ENCODE measurements at places on chromosomes 7 and 10.

DNA sequence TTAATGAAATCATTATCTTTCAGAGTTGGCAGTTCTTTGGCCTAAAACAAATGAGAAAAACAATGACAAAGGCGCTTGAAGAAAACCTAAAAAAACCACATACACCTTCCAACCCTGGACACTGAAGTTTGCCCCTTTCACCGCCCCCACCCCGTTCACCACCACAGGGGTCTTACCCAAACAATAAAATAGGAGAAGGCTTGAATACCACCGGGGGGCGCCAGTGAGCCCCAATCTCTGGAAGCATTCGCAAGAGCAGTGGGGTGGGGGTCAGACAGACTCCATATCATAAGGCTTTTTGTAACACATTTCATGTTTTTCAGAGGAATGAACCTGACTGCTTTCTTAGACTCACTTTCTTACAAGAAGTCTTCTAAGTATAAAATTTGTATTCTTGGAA, 163.6 kb downstream of the PIP4K2A start:
- DNase-seq, result peak; percentile 76

DNA sequence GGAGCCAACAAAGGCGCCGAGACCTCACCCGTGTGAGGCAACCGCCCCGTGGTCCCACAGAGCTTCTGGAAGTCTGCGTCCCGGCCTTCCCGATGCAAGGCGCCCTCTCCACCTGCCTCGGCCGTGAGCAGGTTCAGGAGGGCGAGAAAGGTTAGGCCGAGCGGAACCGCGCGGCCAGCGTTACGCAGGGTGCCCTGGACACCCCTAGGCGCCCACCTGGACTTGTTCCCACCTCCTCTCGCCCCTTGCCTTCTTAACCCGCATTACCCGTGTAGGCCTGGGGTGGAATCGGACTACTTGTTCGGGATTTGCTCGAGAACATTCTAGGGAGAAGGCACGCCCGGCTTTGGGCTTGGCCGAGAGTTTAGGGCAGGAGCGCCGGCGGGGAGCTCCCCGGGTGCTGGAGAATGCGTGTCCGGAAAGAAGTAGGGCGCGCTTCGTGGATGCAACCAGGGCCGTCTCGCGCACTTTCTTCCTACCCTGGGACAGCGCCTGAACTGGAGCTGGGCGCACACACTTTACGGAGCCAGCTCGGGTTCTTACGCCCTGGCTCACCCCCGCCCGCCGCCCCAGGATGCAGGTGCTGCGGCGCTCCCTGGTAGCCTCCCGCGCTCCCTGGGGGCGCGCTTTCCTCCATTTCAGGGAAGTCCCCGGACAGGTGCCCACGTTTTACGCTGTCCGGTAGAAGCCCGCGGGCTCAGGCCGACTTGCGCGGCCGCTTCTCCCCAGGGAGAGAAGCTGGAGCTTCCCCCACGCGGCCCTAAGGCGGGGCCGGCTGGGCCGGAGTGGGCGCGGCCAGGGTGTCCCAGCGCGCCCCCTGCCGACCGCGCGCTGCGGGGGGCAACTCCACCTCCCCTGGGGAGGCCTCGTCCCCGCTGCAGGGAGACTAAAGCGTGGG, 74.5 kb downstream of the INSIG1 start:
- no peak for DNase-seq

DNA sequence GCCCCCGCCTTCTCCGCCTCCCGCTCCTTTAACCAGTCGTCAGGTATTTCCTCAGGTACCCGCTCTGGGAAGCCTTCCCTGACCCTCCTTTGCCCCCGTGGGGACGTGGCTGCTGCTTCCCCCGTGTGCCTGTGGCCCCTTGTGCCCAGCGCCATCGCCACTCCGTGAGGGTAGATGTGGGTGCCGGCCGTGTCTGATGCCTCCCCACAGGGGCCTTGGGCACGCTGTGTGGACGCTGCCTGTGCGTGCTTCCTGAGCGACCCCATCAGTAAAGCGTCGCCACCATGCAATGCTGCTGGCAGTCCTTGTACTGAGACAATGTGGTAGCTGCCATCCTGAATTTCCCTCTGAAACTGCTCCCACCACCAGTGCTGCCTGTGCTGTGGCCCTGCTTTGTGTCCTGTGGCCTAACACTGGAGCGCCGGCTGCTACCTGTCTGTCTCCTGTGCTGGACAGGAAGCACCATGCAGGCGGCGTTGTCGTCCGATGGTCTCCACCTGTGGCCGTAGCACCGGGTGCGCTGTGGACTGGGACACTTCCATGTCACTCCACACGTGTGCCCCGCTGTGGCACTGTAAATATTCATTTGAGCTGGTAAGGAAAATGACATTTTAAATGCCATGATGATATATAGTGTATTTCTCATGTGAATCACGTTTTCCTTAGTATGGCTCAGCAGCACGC, 213.8 kb downstream of the MGMT start:
- no peak for DNase-seq

DNA sequence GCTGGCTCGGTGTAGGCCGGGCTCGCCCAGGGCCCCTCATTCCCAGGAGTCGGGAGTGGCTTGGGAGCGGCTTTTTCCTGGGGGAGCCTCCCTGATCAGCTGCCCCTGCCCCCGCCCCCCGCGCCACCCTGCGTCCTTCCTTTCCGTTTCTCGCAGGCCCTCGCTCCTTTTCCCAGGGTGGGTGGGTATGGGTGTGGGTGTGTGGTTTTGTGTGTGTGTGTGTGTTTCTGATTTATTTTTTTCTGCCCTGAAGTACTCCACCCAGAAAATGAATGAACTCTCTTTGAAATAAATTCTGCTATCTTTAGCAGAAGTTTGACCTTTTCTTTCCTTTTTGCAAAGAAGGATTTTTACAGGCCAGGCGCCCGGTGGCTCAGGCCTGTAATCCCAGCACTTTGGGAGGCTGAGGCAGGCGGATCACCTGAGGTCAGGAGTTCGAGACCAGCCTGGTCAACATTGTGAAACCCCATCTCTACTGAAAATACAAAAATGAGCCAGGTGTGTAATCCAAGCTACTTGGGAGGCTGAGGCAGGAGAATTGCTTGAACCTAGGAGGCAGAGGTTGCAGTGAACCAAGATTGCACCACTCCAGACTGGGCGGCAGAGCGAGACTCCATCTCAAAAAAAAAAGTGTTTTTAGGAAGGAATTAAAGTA, 30.0 kb upstream of the AP5Z1 start:
- no peak for DNase-seq

- no peak for DNase-seq
Observed at GRCh38 chr10:30188101-30188500, 128.7 kb upstream of the JCAD start.

All from activated gamma-delta T cell treated with Interleukin-2 at 50 U/mL for 16 hours (primary cell).